ENCODE measurements at places on chromosomes 3 and 15.

DNA sequence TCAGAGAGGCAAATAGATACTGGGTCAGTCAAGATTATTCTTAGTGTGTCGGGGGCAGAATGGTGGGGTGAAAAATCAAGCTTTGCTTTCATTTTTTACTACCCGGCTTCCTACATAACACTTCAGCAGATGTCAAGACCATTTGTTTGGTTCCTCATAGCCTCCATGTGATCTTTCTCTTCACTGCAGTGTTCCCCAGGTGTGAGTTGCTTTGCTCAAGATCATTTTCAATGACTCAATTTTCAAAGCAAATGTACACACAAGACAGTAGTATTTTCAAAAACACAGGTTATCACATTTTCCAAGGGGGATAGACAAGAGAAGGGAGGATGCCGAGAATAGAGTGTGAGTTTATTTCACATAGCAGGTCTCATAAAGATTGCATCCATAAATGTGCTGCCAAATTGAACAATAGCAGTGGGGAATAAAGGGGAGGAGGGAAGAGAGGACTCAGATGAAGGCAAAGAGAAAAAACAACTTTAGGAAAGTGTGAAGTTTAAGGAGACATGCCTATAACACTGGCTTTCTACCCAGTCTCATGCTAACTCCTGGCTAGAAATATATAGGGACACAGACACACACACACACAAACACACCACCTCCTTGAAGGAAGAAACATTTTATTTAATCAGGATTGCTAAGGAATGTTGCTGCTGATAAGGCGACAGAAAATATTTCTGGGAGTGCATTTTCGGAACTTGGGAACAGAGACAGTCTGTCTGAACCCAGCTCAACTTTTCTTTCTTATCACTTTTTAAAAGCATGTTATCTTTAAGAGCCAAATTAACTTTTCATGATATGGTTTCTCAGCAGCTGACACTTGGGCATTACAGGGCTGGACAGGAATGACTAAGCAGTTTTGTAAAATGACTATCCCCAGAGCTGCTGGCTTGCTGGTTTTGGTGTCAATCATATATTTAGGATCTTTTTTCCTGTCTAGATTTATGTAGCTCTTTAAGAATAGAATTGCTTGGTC, 402.4 kb downstream of the RBMS3 start:
- DNase-seq, result no peak

- DNase-seq, result no peak
Measured at GRCh38 chr3:135237371-135238143, 442.5 kb downstream of the EPHB1 start.

- no peak for DNase-seq
Measured at GRCh38 chr3:105430455-105430854, 63.7 kb downstream of the ALCAM start.

DNA sequence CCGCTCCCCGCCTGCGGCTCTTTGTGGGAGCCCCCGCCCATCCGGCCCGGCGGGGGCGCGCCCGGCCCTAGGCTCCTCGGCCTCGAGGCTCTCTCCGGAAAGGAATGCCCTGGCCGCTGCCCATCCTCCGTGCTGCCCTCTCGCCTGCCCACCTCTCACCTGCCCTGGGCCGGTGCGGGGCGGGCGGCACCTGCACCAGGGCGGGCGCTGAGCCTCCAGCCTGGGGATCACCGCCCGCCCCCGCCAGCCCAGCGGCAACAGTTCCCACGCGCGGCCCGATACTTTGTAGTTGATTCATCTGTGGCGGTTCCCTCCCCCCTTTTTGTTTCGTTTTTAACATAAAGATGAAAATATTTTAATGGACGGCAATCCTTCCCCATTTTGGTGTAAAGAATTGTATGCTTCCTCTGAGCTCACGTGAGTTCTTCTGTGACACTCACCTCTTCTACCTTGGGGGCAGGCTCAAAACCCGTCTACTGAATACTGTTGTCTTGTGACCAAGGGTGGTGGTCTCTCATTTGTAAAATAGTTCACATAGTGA, 1.9 kb downstream of the KLF13 start:
- DNase-seq, result peak; percentile 55

Data from stimulated activated CD8-positive, alpha-beta memory T cell treated with anti-CD3 and anti-CD28 coated beads, Interleukin-15, amount 100 ng/mL, for 24 hours (primary cell).